ENCODE measurements at places on chromosomes 3 and 15.

DNA sequence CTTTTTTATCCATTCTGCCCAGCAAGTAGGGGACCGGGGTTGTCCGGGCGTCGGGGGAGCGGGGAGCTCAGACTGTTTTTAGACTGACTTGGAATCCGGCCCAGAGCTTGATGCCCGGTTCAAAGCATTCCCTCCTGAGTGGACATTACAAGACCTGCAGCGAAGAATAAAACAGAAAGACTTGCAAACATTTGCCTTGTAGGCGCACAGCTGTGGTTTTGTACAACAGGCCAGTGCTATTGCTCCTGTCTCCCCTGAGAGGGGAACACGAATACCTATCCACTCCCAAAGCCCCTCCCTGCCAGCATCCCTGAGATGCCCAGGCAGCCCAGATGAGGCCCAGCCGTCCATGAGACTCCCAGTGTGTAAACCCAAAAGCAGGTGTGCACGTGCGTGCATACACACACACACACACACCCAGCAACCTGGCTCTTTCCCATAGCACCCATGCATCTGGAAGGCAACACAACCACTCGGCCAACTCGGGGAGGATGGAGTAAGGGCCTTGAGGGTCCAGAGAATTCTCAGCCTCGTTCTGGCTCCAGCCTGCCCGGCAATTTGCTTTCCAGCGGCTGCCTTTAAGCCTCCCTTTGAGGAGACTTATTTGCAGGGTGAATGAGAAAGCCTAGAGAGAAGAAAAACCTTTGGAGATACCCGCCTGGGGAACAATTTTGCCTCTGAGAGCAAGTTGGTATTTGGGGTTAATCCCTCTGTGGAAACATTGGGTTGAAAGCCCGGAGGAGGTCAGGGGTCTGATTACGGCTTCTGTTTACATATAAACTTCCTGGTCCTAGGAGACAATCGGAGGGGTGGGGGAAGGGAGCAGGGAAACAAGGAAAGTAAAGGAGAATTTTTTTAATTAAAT, 161.0 kb upstream of the HES1 start:
- no peak for DNase-seq

DNA sequence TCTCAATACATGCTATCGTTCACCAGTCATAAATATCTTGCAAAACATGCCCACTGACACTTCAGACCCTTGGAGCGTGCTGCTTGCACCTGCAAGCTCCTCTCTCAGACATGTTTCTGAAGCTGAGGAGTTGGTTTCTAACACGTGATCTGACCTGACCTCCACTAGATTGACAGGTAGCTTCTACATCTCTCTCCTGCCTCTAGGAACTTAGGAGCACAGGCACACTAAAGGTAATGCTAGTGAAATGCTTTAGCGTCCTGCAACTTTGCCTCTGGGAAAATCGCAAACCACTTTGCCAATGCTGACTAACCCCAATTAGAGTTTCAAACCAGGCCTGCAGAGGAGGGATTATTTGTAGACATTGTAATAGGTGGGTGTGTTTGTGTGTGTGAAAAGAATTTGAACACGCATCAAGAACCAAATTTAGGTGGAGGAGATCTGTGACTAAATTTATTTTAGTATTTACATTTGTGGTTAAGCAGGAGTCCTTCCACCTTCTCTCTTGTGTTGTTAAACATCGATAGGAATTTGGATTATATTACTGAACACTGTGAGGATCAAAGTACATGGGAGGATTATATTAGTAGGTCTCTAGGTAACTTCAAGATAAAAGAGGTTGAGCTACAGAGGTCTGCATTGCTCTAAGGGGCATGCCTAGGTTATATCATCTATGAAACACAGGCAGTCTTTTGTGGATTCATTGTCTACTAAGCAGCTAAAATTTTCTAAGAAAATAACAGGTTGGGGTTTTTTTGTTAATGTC, 86.7 kb upstream of the ZBED2 start:
- DNase-seq, result no peak

GRCh38 chr3:31050296-31050695, 155.8 kb upstream of the GADL1 start:
- DNase-seq, result no peak

DNA sequence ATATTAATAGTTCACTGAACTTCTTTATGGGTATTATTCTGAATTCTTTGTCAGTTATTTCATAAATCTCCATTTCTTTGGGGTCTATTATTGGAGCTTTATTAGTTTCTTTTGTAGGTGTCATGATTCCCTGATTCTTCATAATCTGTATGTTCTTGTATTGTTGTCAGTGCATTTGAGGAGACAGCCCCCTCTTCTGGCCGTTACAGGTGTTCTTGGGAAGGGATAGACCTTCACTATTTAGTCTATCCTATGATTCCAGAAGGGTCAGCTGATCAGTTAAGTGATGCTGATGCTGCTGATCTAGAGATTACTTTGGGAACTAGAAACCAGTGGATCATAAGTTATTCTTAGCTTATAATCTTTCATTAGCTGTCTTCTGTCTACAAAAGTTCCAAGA, 34.9 kb downstream of the TMEM39A start:
- DNase-seq, result no peak

DNA sequence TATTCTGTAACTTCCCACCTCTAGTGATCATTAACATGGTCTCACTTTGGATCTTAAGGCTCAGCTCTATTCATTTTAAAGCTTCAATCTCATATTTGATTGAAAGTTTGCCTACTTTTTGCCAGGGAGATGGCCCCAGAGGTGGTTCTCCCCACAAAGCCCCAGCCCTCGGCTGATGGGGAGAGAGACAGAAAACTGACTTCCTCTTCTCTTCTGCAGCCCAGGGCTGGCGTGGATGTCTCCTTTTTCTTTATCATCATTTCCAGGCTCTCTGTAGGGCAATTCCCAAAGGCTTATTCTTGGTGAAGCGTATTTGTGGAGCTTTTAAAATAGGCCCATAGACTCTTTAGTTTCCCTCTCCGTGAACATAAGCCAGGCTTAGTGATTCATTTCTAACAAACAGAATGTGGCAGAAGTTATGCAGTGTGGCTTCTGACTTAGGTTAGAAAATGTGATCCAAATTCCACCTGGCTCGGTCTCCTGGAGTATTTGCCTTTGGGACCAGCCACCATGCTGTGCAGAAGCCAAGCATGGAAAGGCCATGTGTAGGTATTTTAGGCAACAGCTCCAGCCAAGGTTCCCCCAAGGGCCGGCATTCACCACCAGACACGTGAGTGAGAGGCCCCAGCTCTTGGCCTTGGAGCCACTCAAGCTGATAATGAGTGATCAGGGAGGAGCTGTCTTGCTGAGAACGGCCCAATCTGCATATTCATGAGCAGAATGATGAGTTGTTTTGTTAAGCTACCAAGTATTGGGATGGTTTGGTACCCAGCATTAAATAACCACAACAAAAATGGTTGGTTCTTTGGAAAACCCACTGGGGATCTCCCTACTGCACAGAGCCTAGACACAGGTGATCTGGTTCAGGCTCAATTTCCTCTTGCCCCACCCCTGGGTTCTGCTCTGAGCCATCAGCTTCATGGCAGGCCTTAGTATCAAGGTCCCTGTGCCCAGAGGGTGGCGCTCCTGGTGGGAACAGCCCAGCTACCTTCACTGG, 353.2 kb upstream of the PROK2 start:
- no peak for DNase-seq

DNA sequence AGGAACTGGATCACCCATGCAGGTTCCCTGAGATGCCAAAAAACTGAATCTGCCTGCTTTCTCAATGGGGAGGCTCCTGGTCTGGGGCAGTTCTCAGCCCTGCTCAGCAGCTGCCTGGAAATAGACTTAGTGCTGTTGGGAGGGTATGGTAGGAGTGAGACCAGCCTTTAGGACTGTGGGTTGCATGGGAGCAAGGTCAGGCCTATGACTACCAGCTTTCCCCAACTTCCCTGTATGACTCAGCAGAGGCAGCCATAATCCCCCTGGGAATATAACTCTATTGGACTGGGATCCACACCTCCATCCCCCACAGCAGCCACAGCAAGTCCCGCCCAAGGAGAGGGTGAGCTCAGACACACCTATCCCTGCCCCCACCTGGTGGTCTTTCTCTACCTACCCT, 87.0 kb downstream of the CFAP44 start:
- no peak for DNase-seq

- DNase-seq, result no peak
These were observed 2.8 kb downstream of the SEC62 start for GRCh38 chr3:169969174-169970095.

- no peak for DNase-seq
These were observed 127.6 kb downstream of the SOX2 start for GRCh38 chr3:181839039-181839915.

DNA sequence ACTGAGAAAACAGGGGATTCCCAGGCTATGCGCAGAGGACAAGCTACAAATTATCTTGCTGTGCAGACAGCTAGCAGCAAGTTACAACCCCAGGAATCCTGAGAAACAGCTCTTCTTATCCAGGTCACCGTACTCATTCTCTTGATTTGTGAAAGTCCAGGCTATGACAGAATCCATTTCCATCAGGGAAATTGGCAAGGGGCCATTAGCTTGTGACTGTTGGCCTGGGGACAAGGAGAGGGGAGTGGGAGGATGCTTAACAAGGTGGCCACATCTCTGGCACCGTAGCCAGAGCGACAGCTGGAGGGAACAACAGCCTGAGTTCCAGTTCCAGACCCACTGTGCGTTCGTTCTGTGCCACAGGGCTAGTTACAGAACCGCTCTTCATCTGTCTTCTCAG, 44.9 kb upstream of the PLXNA1 start:
- no peak for DNase-seq

- DNase-seq, result no peak
These were observed 36.7 kb downstream of the HMCES start for GRCh38 chr3:129315223-129315997.

- DNase-seq, result no peak
These were observed at the start of gene C2CD4B for GRCh38 chr15:62165104-62165792. Gene C2CD4B, minus strand, starts transcription at chr15:62165285. Its CDS starts 301 bp downstream, at chr15:62164984.

GRCh38 chr3:134031348-134031915, 1.7 kb upstream of the SLCO2A1 start:
- DNase-seq, result no peak

DNA sequence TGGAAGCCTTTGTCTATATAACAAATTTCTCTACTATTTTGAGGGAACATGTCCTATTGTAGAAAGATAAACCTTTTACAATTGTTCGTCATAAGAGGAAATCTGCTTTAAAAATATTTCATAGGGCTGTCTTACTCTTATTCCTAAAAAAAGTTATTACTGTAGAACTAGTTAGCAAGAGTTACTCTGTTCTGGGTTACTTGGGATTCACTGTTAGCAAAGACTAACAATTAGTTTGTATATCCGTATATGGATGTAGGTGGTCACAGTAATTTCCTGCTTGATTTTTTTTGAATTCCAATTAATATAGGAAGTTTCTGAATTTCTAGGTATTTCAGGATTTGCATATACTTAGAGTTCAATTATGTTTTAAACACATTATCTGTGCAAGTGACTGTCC, 413.5 kb downstream of the RBMS3 start:
- no peak for DNase-seq

- DNase-seq, result no peak
These were observed 223.0 kb upstream of the P2RY1 start for GRCh38 chr3:152611905-152612304.

GRCh38 chr3:114494498-114494897, 200.7 kb downstream of the TIGIT start:
- DNase-seq, result no peak

DNA sequence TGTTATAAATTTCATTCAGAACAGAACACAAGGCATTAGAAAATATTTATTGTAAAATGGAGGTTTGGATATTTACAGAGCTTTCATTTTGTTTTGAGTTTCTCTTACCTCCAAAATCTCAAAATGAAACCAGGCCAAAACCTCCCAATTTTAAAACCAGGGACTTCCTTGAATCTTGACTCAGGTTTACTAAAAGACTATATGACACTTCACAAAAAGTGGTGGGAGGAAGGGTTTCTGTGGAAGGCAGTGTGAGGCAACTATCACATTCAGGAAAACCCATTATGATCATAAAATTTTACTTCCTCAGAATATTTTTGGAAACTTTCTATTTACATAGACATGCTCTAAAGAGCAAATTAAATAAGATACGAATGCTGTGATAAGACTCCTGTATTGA, 205.8 kb upstream of the EOMES start:
- DNase-seq, result no peak

DNA sequence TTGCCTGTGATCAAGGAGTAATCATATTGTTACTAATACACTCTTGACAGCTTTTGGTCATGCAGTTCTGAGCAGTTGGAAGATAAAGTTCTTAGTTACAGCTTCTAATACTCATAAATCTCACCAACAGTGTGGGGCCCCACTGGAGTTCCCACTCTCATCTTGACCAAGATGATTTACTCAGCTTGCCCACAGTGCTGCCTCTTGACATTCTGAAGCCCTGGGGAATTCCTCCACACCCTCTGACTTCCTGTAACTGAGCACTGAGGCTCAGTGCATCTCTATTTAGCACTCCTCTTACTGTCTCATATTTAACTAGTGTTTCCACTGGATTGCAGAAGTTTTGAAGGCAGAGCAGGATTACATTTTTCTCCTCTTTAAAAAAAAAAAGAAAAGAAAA, 1.9 kb upstream of the ARL6IP5 start:
- no peak for DNase-seq

GRCh38 chr3:32098528-32098927, 7.9 kb upstream of the GPD1L start:
- no peak for DNase-seq

- DNase-seq, result no peak
These were observed 211.2 kb downstream of the WDR72 start for GRCh38 chr15:53548236-53548635.

GRCh38 chr15:39456159-39456558, 124.7 kb upstream of the THBS1 start:
- DNase-seq, result no peak

GRCh38 chr3:452221-452620, 255.7 kb downstream of the CHL1 start:
- DNase-seq, result no peak

DNA sequence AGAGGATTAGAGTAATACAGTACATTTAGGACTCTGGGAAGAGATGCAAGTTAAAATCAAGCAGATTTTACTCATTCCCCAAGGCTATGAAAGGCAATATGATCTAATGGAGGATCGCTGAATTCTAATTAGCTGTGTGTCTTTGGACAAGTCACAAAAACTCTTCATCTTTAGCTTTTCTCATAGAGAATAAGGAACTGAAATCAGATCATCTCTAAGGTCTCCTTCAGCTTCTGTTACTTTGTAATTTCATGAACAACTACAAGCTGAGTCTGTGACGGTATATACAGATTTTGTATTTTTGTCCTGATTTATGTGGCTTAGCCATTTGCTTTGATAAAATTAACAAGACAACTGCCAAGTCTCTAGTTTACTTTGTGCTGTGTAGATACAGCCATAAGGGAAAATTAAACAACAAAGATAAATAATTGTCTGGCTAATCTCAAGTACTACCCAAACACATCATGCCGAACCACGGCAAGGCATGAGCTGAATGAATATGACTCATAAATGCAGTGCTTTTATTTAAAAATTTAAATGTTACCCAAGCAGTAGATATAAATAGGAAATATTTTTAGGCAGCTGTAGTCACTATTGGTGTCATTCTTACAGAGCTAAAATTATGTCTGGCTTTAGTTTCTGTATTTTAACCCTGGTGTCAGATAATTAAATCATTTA, 81.5 kb downstream of the GAP43 start:
- DNase-seq, result no peak

Data from hypothalamus (tissue), 51 donors.